NCI-H1092 (cell line): ENCODE measurements at places on chromosomes 7 and 10.

GRCh38 chr7:131111081-131111576, 216.5 kb upstream of the MKLN1 start:
- DNase-seq, result peak; percentile 34

- no peak for DNase-seq
These were observed 134.1 kb upstream of the SP4 start for GRCh38 chr7:21293771-21294170.

- DNase-seq, result no peak
These were observed 45.9 kb upstream of the ELAPOR2 start for GRCh38 chr7:87105401-87105800.

DNA sequence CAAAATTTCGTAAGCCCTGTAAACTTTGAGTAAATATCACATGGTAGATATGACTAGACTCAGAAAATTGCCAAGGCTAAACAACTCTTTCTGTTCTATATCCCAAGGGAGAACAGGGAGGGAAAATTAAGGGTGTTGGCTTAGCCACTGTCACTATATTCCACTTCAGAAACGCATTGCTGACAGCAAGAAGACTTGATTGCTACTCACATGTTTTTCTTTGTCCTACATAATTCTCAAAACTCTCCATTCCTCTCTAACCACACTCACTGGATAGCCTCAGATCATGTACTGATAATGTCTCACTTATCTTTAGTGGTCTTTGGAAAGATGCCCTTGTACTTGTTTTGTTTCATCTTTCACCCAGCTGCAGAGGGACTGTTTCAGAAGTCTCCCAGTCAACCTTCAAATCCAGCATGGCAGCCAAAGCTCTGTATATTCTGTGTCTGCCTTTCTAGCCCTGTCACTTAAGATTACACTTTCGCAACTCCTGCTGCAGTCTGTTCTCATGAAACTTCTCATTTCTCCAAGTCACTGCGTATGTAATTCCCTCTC, 582.4 kb upstream of the FZD8 start:
- DNase-seq, result no peak

- DNase-seq, result no peak
These were observed 6.6 kb downstream of the CUBN start for GRCh38 chr10:17122726-17123661.

GRCh38 chr7:84474436-84474835, 279.8 kb upstream of the SEMA3A start:
- DNase-seq, result no peak
